ENCODE measurements at places on chromosomes 11 and 22.
A peak's percentile ranks its signal among the peaks of the same experiment; 100 is the strongest.

DNA sequence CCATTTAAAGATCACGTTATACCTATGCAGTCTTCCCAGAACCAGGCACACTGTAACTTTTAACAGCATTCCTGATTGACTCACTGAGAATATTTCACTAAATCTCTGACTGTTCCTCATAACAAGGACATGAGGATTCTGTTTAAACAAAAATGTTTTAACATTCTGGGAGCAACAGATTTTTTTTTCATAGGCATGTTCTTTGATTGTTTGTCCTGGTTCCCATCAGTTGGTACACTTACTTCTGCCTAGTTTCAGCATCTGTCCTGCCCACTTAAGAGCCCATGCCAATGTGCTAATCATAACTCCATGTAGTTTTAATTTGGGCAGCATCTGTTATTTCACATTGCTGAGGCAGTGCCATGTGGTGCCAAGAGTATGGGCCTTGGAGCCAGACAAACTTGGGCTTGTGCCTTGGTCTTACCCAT is 138.5 kb upstream of the CTSC start:
- DNase-seq: no peak

DNA sequence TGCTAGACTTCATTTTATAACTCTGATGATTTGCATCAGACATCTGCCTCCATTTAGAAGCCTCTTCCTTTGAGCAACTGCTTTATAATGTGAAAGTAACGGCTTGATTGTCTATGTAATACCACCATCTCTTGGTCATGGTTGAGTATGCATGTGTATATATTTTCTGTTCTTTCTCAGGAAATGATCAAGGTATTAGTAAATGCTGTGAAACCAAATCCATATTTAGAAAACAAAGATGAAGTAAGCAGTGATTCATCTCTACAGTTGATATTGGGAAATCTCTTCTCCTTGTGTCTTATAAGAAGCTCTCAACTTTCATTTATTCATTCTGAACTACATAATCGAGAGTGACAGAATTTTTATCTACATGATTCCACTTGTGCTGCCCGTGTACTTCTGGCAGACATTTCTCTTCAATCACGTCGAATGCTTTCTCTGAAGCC is 104.6 kb upstream of the ANO3 start:
- peak; percentile 63 for DNase-seq

DNA sequence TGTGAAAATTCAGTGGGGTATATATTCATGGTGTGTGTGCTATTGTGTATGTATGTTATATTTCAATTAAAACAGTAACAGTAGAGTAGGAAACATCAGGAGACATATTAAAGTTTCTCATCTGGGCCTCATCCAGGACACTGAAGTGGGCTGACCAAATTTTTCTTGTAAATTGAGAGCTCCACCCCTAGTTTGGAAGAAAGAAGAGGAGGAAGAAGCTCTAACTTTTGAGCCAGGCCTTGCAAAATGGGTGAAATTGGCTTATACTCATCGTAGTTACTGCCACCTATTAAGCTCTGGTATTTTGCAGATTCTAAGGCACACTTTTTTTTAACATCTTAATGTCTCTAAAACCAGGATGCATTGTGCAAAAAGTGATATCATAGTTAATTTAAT is 33.7 kb downstream of the TSPAN18 start:
- no peak for DNase-seq

DNA sequence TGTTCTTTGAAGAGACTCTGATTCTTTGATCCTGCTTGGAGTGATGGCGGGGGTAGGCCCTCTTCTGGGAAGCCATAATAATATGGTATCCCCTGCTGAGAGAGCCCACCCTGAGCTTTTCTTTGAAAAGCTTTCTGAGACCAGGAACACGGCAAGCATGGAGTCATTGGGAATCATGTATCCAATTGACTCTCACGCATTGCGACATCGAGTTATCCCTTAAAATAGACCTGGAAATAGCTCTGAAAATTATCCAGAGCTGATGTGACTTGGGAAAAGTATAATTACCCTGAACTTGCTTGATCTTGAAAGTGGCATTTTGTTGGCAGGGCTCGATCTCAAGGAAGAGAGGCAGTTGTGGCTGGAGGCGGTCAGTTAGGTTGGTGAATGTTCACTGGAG is 36.8 kb upstream of the MPEG1 start:
- no peak for DNase-seq

- DNase-seq: no peak
Measured at GRCh38 chr22:39498802-39499201, 3.3 kb upstream of the MIEF1 start.

- peak; percentile 71 for DNase-seq
Measured at GRCh38 chr11:3000032-3000961, 8.2 kb upstream of the NAP1L4 start.

DNA sequence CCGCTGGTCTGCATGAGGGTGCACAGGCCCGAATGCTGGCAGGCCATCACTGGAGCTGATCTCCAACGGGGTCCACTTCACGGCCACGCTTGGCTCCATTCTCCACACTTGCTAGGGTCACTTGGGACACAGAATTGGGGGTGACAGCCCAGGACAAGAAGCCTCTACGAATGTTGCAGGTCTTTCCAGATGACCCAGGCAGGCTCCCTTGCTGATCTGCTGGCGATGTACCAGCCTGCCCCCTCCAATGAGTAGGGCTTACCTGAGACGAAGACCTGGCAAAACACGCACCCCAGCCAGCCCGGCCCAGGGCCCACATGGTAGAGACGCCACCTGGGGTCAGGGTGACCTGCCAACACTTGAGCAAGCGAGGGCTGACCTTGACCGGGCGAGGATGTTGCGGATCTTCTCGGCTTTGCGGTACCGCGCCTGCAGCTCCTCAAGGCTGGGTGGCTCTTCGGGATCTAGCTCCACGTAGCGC is 44.9 kb downstream of the C11orf58 start:
- no peak for DNase-seq

DNA sequence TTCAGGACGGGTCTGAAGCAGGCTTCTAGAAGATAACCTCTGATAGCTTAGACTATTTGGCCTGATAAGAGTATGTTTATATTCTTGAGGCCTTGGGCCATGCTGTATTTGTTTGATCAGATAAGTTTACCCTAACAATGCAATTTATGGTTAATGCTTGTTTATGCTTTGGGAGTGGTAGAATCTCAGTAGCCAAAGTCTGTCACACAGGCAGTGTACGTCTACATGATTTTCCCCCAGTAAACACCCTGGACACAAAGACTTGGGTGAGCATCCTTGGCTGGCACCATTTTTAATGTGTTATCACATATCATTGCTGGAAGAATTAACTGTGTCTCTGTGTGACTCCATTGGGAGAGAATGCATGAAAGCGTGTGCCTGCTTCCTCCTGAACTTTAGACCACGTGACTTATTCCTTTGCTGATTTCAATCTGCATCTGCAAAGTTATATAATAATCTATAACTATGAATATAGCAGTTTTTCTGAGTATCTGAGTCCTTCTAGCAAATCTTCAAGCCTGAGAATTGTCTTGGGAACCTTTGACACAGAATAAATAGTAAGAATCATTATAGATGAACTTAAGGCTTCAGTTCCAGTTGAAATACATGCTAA is 172.4 kb downstream of the CASP12 start:
- no peak for DNase-seq

- DNase-seq: no peak
Measured at GRCh38 chr11:10864688-10865087, 6.8 kb upstream of the ZBED5 start.

- DNase-seq: no peak
Measured at GRCh38 chr11:62445314-62445740, 26.5 kb downstream of the SCGB1A1 start.

DNA sequence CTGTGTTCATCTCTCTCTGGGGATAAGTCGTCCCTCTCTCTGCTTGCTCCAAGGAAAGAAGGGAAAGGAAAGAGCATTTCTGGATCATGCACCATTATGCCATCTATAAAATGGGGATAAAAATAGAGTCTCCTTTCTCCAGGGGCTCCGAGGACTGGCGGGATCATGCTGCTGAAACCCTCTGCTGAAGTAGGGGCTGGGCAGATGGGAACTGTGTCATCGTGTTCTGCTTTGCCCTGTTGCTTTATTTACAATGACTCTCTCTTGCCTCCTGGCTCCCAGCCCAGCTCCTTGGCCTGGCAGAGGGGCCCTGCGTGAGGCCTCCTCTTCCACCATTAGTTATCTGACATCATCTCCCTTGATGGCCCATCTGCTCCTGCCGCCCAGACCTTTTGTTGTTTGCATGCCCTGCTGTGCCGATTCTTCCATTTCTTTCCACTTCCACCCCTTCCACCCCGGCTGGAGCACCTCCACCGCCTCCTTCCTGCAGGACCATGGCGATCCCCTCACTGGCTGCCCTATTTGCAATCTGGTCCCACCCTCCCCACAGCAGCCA is 200.9 kb downstream of the MYO18B start:
- no peak for DNase-seq

GRCh38 chr11:70912226-70912840 is 340.0 kb downstream of the SHANK2 start:
- no peak for DNase-seq

- DNase-seq: peak; percentile 98
Measured at GRCh38 chr11:65290448-65291165, 24.1 kb upstream of the CDC42EP2 start.

GRCh38 chr11:118873804-118874203 is 9.9 kb upstream of the CXCR5 start:
- no peak for DNase-seq

- DNase-seq: peak; percentile 71
Measured at GRCh38 chr11:60831143-60831500, 10.8 kb upstream of the CCDC86 start.

DNA sequence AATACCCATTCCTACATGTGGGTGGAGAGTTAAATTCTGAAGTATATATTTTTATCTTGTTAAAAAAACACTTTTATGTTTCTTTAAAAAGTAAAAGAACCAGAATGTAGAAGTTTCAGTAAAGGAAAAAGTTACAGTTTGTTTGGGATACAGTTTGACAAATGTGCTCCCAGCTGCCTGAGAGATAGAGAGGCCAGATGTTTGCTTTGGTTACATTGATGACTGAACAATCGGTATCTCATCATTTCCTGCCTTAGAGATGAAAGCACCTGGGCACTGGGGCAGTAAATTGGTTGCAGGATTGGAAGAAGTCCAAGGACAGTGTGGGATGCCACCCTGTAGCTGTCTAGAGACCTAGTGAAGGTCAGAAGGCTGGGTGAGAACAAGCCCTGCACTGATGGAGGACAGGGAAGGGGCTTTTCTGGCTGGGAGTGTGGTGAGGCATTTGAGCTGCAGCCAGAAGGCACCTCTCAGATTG is 16.6 kb downstream of the MED15 start:
- no peak for DNase-seq

DNA sequence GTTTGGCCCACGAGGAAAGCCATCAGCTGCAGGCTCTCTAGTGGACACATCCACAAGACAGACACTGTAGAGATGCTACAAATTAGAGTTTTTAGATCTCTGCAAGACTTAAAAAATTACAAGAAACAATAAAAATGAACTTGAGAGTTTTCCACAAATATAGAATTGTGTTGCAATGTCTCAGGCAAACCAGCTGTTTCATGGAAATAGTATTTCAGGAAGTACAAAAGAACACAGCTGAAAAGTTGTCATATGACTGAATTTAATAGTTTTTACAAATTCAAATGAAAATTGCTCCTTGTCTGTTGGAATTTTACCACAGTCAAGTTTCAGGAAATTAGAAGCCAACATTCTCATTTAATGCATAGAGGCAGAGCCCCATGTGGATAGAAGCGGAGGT is 184.5 kb upstream of the PITPNB start:
- no peak for DNase-seq

DNA sequence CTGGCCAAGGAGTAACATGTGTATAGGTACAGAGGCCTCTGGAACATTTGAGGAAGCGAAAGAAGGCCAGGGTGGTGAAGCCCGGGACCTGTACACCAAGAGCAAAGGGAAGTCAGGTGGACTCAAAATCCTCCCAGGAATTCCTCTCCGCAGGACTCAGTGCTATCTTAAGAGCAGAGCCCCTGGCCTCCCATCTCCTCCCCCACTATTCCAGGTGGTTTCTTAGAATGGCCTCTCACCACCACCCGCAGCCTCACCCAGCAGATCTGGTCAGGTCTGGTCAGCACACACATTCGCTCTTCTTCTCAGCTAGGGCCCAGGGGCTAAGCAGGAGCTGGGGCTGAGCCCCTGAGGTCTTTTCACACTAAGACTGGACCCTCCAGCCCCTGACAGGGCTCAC is 59.1 kb downstream of the SCGB1A1 start:
- DNase-seq: no peak

- DNase-seq: no peak
Measured at GRCh38 chr11:2666828-2667570, 32.8 kb downstream of the KCNQ1OT1 start.

DNA sequence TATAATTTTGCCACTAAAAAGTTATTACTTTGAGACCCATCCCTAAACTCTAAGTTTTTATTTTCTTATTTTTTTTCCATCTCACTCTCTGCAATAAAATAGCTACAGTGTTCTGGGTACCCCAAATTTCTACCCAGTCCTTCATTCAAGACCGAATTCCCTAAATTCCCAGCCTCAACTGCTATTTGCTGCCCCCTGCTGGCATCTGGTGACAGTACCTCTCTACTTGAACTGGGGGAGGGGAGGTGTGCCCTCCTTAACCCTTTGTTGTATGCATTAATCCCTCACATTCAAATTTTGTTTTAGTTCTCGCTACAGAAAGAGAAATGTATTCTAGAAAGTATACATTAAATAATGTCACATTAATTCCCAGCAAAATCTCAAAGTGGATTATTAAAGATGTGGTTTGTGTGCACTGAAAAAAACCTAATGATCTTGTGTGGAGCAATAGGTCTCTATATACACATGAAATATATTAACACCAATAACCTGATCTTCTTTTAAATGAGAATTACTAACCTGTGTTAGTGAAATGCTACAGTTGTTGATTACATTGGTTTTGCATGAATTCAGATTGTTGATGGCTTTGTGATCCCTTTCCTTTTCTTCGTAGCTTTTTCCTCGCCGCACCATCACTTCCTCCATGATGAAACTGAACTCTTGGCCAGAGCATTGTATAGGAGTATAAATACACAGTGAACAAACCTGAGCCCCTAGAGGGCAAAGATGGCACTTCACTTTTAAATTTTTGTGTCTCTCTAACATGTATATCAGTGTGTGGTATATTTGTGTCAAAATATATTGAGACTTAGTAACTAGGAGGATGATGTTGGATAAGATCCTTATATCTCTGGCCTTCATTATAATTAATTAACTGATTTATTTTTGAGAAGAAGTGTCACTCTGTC is 590.0 kb downstream of the METTL15 start:
- DNase-seq: peak; percentile 43

- no peak for DNase-seq
Measured at GRCh38 chr11:107733518-107733917, 21.7 kb upstream of the SLN start.

DNA sequence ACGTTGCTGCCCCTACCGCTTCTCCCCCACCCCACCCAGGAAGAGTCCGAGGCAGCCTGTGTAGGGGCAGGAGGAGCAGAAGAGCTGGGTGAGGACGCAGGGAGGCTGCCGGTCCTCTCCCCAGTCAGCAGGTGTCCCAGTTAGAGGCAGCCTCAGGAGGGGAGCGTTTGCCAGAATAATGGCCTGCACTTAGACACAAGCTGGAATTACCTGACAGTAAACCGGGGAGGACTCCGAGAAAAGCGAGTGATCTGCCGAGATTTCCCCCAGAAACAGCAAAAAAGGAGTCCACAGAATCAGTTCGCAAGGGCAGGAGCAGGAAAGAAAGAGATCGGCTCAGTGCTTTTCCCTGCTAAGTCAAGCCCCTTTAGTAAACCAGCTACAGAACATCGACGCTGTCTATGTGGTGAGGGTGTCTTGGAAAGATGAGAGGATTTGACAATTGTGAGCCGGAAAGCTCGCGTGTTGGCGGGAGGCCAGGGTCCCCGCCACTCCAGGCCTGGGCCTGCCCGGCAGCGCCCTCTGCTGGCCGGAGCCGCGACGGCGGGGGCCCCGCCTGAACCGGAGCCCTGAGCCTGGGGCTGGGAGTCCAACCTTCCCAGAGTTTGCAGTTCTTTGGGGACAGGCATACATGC is 17.7 kb upstream of the THRSP start:
- DNase-seq: peak; percentile 52

All from brain microvascular endothelial cell (primary cell).